ENCODE measurements at places on chromosomes 5 and 9. TPM values are rescaled to one million over a fixed set of nuclear protein-coding genes. Genes with fewer than 3 reads are reported as not detected.
A peak's percentile ranks its signal among the peaks of the same experiment; 100 is the strongest.

Gene PCDHGA2
- 2.5 TPM for total RNA-seq

Gene FST
- total RNA-seq, result 4.2 TPM

Gene PCDHGB3
- 2.6 TPM for total RNA-seq

Gene TEX48
- total RNA-seq, result not detected

Gene JAKMIP2
- total RNA-seq, result 7.5 TPM

DNA sequence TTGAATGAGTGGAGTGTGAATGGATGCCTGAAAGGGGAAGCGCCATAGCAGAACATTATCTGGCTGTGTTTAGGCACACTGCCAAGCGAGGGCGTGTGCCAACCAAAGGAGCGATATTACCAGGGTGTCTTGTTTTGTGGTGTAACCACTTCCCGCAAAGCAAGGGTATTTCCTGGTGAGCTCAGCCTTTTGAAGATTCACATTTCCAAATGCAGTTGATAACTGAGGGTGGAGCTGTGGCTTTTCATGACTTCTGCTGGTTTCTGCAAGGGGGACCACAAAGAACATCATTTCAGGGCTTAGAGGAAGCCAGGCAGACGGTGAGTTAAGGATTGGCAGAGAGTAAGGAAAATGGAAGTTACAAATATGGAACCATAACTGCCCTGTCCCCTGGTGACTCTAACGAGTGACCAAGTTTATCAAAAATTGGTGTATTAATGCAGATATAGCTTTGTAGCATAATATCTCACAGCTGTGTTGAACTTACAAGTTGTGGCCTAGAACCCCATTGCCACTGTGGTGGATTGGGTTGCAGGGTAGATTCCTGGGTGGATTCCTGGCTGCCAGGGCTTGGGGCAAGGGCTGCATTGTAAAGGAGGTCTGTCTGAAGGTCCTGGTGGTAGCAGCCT is 71.4 kb downstream of the RALGPS1 start:
- DNase-seq, result peak; percentile 75

GRCh38 chr9:81737871-81738507 is 48.6 kb upstream of the TLE1 start:
- DNase-seq, result no peak

DNA sequence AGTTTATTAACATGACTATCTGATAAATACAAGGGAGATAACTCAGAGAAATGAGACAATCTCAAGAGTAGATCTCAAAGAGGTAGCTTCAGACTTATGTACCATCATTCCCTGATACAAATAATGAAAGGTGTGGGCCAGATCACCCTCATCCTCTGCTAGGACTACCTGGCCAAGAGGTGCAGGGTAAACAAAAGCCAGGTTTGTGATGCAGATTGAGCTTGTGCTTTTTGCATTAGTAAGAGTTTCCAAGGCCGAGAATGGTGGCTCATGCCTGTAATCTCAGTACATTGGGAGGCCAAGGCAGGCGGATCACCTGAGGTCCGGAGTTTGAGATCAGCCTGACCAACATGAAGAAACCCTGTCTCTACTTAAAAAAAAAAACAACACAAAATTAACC is 8.9 kb upstream of the SPIN1 start:
- DNase-seq, result no peak

- no peak for DNase-seq
Measured at GRCh38 chr9:117809751-117810150, 105.5 kb downstream of the TLR4 start.

GRCh38 chr9:114345493-114346065 is 15.9 kb downstream of the ORM2 start:
- DNase-seq, result no peak

- DNase-seq, result no peak
Measured at GRCh38 chr5:113273948-113274347, 160.8 kb downstream of the TSSK1B start.

DNA sequence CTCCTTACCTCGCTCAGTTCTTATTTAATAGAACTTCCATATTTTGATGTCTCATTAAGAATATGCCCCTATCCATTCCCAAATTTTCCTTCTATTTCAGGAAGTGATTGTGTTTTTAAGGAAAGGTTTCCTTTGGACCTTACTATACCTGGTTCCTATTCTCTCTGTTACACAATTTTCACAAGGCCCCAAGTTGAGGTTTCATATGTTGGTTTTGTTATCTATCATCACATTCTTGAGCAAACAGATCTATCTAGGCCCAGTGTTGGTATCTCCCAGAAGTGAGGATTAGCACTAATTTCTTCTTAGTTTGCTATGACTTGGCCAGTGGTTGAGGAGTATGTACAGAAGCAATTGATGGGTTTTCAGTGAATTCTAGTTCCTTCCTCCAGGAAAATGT is 41.5 kb downstream of the ALG2 start:
- DNase-seq, result no peak

- DNase-seq, result no peak
Measured at GRCh38 chr5:139391570-139392323, 2.0 kb upstream of the MZB1 start.

- DNase-seq, result no peak
Measured at GRCh38 chr9:33921967-33922895, 105.3 kb downstream of the UBE2R2 start.
